ENCODE measurements at places on chromosomes 1 and 21.

GRCh38 chr1:77139389-77139788 lies 79.8 kb downstream of the PIGK start:
- DNase-seq = no peak

- DNase-seq = peak; percentile 75
Observed at GRCh38 chr21:25371841-25372425, 235.3 kb downstream of the MRPL39 start.

DNA sequence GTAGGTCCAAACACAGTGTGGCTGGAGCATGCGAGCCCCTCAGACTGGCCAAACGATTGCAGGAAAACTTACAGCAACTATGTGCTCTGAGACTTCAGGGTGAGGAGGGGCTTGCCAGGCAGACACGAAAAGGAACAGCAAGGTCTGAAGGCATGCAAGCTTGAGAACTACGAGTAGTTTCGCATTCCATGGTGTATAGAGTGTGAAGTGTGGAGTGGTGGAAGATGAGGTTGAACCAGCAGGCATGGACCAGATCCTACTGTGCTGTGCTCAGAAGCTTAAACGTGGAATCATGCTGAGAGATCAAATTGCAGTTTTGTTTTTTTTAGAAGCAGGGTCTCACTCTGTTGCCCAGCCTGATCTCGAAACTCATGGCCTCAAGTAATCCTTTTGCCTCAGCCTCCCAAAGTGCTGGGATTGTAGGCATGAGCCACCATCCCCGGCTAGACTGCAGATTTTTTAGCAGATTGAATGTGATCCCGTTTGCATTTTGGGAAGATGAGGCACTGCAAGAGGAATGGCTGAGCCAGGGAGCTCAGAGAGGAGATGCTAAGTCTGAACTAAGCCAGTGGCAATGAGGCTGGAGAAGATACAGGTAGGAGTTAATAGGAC lies 5.1 kb upstream of the TFAP2E start:
- DNase-seq = no peak

DNA sequence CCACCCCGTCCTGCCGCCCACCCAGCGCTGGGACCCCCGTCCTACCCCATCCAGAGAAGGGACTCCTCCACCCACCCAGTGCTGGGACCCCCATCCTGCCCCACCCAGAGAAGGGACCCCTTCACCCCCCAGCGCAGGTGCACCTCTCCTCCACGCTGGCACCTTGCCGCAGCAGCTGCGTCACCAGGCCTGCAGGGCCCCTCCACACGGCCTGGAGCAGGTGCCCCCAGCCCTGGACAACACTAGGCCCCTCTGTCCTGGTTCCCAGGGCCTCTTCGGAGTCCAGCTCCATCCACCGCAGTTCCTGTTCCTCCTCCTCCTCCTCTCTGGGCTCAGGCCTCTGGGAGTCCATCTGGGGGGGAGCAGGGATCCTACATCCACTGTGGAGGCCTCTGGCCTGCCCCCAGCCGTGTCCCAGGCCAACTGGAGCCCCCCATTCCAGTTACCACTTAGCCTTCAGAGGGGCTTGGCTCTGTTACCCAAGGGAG lies 378 bp downstream of the ANKRD65 start:
- DNase-seq = no peak

DNA sequence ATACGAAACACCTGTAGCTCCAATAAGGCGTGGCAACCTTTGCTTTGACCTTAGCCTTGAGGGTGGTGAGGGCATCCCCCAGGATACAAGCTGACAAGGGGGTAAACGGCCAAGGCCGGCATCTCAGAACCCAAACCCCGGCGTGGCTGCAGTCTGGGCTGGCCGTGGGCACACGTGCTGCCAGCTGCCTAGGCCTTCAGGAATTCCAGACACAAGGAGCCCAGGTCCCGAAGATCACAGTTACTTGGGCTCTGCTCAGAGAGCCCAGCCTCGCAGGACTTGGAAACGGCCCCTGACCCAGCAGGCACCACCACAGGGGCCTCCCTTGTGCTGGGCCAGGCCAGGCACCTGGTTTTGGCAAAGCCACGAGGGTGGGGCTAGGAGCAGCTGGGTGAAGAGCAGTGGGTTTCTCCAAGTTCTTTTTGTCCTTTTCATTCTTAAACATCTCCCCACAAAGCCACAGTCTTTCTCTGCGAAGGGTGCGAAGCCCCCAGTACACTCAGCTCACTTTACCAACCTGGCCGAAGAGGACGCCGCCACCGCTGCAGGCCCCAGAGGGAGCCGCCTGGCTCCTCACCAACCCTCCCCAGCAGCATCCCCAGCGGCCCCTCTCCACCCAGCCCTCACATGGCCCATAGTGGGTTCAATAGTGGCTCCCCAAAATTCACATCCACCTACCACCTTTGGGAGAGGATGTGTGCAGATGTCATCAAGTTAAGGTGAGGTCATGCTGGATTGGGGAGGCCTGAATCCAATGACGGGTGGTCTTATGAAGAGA lies 26.8 kb downstream of the PRDM15 start:
- DNase-seq = no peak

Data from fibroblast of skin of right biceps (primary cell).